Lower lobe of right lung (tissue), 2 donors: ENCODE measurements at places on chromosomes 7 and 10. TPM values are rescaled to one million over a fixed set of nuclear protein-coding genes. Genes with fewer than 3 reads are reported as not detected.

Gene ZNF853
- total RNA-seq: 4.4 TPM

Gene CYP17A1
- 0.80 TPM for total RNA-seq

Gene EPO
- total RNA-seq: not detected

- no peak overlapping the region for H3K4me3 ChIP-seq
- DNase-seq: peak; percentile 62
- H3K4me1 ChIP-seq: peaks cover 8% of the 10 kb centered on the region
Observed at GRCh38 chr7:128076796-128077271, 45.6 kb upstream of the LRRC4 start.

DNA sequence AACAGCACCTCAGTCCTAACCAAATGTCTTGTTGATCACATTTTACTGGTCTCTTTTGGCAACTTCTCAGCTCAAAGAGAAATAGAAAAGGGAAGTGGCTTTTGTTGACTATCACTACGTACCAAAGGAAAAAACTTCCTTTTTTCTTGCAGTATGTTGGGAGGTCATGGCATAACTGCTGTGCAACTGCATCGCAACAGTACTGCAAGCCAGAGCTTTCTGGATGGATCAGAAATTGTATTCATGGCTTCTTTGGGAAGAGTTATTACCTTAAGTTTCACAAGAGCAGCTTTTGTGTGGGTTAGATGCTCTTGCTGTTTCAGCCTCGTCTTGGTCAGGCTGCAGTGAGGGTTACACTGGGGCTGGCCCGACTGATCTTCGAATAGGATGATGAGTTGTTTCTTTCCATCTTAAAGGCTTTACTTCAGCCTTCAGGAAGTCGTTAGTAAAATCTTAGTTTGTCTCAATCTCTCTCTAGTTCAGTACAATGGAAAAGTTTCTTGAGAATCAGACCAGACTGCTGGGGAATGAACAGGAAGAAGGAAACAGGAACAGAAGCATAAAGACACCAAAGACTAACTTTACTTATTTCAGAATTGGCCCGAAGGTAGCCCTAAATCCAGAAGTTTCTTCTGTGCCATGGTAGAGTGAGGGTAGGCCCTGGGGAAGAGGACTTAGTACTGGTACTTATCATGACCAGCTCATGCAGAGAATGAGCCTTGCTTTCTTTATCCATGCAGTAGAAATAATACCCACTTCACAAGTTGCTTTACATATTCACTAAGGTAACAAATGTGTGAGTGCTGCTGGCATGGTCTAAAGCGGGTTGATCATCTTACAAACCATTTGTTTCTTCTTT, 153.6 kb downstream of the CELF2 start:
- H3K36me3 ChIP-seq: peaks cover 25% of the 10 kb centered on the region
- H3K4me3 ChIP-seq: peak overlapping the region; percentile 72
- H3K27ac ChIP-seq: peak overlapping the region; percentile 61
- DNase-seq: no peak

DNA sequence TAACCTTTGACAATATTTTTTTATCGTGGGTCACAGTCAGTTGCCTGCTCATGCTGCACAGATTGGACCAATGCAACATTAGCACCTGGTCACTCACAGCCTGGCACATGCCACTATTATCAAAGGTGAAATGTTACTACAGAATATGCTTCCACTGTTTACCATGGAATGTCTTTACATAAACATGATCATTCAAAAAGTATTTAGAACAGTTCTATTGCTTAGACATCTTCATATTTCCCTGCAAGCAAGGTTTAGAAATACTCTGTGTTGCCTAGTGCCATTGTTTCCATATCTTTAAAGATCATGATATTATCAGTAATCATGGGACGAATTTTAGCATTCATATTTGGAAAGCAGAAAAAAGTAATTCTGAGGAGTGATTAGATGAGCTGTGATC, 179.9 kb upstream of the CHRM2 start:
- DNase-seq: no peak
- H3K4me1 ChIP-seq: no peaks in the 10 kb centered on the region
- H3K27ac ChIP-seq: no peak overlapping the region
- H3K27me3 ChIP-seq: no peaks in the 10 kb centered on the region
- no peak overlapping the region for H3K4me3 ChIP-seq

DNA sequence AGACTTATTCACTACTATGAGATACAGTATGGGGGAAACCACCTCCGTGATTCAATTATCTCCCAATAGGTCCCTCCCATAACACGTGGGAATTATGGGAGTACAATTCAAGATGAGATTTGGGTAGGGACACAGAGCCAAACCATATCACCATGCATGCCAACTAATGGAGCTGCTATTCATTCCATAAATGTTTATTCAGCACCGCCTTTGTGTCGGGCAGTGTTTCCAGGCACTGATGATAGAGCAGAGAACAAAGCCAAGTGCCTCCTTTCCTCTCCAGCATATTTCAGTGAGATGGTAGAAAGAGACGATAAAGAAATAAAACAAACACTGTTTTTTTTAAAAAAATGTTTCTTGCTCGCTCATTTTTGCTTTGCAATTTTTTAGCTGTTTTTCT, 295.9 kb upstream of the FOXK1 start:
- no peak overlapping the region for H3K4me3 ChIP-seq
- no peaks in the 10 kb centered on the region for H3K36me3 ChIP-seq

- no peak for DNase-seq
- H3K27ac ChIP-seq: no peak overlapping the region
- H3K4me3 ChIP-seq: no peak overlapping the region
- H3K27me3 ChIP-seq: no peaks in the 10 kb centered on the region
- peaks cover 49% of the 10 kb centered on the region for H3K36me3 ChIP-seq
- H3K4me1 ChIP-seq: peaks cover 30% of the 10 kb centered on the region
Observed at GRCh38 chr10:79277579-79278269, 69.5 kb upstream of the PPIF start.

DNA sequence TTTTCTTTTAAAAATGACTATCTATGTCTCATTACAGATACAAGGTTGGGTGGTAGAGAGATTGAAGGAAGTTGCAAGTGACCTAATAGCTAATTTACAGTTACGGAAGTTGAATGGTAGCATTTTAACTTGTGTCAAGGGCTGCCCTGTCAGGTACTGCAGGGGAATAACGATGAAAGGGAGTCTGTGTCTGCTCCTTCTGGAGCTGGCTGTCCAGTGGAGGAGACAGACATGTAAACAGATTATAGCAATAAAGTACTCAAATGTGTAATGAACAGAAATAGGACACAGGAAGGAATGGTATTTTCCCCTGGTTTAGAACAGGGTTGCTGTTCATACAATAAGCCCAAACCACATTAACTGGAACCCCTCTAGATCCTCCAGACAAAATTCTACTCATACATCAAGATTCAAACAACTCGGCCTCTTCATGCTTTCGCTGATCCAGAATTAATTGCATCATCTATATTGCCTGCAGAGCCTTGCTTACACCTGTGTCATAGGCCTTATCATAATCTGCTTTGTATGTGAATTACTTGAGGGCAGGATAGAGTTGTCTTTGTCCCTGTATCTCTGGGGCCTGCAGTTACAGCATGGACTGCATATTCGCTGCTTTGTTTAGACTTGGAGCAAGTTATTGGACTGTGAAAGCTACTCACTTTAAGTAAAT, 42.8 kb downstream of the AUTS2 start:
- H3K36me3 ChIP-seq: no peaks in the 10 kb centered on the region
- no peaks in the 10 kb centered on the region for H3K27me3 ChIP-seq
